ENCODE measurements at places on chromosomes 12 and 14. TPM values are rescaled to one million over a fixed set of nuclear protein-coding genes. Genes with fewer than 3 reads are reported as not detected.
A peak's percentile ranks its signal among the peaks of the same experiment; 100 is the strongest.

DNA sequence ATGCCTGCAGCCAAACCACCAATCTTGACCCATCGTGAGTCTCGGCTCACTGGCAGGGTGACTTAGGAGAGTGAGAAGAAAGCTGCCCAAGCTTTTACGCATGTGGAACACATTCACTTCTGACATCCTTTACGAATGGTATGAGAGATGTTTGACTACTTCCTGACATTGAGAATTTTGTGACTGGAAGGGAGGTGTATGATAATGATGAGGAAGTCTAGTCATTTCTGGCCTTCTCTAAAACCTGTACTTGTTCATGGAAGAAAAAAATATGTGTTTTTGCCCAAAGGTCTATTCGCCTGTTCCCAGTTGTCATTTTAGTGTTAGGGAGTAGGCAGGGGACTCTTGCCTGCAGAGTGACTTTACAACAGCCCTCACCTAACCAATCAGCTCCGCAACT is 227.2 kb upstream of the ATP2B1 start:
- DNase-seq = no peak

The CIDEB gene
- total RNA-seq = 2.4 TPM

The ASIC1 gene
- 35.0 TPM for total RNA-seq

DNA sequence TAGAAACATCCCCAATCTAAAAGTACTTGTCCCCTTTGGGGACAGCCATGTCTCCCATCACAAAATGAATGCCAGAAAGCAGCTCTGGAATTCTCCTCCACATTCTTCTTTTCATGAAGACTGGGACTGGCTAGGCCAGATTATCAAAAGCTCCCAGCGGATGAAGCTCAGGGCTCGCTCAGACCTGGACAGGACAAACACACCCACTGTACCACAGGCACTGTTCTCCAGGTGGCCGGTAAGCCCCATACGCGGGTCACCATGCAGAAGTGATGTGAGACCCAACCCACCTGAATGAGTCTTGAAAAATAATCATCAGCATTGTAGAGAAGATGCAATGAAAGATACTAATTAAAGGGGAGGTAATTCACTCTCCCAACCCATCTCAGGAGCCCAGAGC is 85.1 kb downstream of the GCH1 start:
- DNase-seq = no peak

DNA sequence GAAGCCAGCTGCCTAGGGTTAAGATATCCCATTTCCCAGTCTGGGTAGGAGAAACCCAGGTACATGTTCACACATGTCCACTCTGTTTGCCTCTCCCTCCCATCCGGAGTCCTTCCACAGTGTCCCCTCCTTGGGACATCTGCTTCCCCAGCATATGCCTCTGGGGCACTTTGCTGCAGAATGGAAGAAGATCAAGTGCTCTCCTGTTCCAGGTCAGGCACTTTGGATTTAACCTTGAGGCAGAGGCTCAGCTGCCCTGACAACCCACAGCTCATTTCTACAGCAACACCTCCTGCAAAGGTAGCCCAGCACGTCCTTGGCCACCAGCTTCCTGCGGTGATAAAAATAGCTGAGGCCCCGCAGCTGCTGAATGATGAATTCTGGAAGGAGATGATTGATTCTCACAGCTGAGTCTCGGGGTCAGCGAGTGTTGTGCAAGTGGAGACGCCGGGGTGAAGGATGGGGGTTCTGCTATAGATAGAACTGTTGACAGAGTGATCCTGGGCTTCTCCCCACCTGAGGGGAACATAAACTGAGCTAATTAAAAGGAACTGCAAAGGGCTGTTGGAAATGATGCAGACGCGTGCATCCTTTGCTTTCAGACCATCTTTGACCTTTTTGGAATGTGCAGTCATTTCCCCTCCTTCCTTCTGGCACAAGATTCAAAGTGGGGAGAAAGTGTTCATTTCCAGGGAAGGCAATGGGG is 145.0 kb downstream of the SLC38A6 start:
- no peak for DNase-seq

DNA sequence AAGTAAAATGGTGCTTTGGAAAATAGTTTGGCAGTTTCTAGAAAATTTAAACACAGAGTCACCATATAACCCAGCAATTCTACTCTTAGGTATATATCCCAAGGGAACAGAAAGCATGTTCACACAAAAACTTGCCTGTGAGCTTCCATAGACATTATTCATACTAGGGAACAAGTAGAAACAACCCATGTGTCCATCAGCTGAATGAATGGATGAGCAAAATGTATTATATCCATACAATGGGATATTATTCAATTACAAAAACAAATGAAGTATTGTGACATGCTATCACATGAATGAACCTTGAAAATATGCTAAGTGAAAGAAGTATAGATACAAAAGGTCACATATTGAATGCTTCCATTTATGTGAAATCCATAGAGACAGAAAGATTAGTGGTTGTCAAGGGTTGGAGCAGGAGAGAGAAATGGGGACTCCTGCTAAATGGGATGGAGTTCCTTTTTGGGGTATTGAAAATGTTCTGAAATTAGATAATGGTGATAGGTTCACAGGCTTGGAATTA is 7.9 kb downstream of the SLC10A1 start:
- no peak for DNase-seq

The ANAPC5 gene
- total RNA-seq = 175 TPM

DNA sequence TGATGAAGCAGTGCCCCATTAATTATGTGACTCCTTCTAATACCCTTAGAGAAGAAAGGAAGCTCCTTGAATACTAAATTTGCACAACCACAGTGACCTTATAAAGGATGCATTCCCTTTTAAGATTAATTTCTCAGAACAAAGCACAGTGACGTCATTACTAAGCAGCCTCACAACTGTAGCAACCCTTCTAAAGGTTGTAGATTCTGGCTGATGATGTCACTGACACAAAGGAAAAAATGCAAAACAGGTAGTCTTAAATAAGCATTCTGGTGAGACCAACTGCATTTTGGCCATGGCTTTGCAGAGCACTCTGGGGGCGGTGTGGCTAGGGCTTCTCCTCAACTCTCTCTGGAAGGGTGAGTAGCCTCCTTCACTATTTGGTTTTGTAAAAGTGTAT is 38.4 kb upstream of the OR4E1 start:
- DNase-seq = no peak

GRCh38 chr14:102684298-102684663 is 91.8 kb downstream of the RCOR1 start:
- no peak for DNase-seq

The P2RX2 gene
- total RNA-seq = not detected

The TSPAN9 gene
- 23.5 TPM for total RNA-seq

DNA sequence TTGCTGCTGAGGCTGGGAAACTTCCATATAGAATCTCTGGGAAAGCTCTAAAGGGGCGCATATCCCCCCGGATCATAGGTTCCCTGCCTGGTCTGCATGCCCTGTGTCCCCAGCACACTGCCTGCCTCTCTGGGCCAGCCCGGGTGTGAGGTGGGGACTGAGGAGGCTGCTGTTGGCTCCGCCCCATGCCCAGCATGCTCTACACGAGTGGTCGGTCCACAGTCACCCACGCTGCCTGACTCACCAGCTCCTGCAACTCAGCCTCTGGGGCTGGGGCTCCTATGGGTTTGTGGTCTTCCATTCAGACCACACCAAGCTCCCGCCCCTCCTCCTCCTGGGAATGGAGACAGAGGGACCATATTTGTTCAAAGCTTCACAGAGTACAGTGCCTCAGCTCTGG is 88.5 kb upstream of the ANO2 start:
- no peak for DNase-seq

DNA sequence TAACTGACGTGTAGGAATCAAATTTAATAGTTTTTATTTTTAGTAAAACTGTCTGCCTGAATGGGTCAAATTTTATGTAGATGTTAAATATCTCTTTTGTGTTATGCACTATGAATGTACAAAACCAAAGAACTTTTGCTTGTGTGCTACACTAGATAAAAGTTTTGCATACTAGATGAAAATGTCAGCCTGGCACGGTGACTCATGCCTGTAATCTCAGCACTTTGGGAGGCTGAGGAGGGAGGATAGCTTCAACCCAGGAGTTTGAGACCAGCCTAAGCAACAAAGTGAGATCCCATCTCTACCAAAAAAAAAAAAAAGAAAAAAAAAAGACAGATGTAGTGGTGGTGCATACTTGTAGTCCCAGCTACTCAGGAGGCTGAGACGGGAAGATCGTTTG is 11.1 kb downstream of the AEBP2 start:
- DNase-seq = no peak

The PLBD1 gene
- 2.1 TPM for total RNA-seq

DNA sequence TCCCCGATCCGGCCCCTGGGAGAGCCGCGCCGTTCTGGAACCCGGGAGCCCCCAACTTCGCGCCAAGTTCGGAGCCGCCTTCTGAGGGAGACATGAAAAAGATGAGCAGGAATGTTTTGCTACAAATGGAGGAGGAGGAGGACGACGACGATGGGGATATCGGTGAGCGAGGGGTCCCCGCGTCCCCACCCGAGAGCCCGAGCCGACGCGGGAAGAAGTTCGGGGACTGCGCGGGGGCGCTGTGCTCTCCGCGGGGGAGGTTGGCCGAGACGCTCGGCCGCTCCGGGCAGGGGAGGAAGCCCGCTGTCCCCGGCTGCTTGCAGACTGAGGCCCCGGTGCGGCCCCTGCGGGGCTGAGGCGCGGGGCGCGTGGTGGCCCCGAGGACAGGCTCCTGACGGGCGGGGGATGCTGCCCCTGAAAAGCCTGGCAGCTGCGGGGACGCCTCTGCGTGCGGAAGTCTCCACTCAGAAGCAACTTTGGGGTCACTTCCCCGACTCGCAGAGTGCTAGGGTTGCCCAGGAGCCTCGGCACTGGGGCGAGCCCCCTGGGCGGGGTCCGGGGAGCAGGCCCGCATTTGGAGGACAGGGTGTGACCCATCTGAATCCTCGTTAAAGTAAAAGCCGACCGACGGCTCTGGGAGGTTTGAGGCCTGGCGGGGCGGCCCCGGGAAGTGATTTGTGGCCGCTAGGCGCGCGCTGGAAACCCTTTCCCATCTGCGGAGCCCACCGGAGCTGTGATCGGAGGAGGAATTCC is 511 bp downstream of the ANO6 start:
- no peak for DNase-seq

DNA sequence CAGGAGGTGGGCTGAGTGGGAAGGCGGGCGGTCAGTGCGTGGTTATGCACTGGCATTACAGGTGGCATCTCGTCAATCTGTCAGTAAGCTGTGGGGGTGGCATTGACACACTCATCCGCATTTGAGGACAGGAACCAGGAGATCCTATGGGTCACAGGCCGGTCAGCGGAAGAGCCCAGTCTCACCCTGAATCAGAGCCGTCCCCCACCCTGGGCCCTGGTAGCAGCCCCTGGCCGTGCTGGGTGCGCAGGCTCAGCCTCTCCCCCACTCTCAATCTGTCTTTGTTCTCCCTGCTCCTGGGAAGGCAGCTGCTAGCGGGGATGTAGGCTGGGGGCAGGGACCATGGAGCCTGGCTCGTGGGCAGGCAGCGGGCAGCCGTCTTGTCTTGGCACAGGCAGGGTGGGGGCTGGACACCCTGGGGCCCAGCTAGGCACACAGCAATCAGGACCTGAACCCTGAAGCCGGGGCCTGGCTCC is 5.1 kb downstream of the INF2 start:
- DNase-seq = peak; percentile 34

GRCh38 chr12:128073937-128074336 is 193.0 kb upstream of the TMEM132C start:
- no peak for DNase-seq

The KLRB1 gene
- total RNA-seq = not detected

DNA sequence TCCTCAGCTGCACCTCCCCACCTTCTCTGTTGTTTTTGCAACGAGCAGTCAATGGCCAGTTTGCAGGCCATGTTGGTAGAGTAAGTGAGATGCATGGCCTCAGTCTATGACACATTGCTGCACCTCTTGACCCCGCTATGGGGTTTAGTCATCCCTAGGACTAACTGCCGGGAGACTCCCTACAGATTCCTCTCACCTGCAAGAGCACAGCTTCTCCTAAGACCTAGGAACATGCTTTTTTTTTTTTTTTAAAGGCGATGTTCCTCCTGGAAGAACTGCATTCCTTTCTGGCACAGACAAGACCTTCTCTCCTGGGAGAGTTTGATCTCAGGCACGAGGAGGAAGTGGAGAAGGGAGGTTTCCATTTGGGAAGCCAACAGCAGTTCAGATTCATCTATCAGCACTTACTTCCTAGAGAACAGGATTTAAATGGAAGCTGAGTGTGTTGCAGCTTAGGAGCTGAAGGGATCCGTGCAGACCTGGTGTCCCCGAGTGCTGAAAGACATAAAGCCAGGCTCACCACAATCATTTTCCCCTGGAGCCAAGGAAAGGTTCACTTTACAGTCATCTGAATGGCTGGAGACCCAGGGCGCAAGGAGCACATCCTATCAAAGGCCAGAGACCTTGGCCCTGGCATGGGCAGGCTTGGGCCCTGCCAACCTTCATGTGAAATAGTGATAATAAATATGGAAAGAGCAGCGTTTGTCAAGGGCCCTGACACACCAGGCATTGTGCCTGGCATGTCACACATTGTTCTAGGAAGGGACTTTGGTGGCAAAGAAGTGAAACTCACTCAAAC is 104.1 kb downstream of the LGMN start:
- no peak for DNase-seq

DNA sequence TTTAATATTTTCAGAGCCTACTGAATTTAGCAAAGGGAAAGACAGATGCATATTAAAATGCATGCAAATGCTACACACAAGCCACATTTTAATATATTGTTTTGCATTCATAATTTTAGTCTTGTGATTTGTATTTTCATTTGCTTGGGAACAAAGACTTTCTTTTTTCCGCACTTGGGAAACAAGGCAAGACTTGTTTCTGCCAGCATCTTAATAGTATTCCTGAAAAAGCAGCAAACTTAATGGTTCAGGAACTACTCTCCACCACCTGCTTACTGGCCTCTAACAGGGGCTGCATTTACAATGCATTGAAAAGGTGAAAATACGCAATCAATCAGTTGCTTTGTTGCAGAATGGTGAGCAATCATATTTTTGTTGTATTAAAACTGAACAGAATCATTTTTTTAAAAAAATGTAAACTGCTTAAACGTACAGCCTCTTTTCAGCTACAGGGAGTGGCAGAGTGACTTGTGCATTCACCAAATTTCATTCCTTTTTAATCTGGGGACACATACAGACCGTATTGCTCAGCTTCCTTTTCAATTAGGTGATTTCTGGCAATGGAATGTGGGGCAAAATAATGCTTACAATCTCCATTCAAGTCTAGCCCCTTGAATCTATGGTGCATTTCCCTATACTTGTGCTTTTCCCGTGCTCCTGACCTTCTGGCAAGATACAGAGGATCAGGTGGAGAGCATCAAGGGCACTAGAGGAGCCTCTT is 144.1 kb upstream of the BTG1 start:
- DNase-seq = no peak

The CFAP54 gene
- total RNA-seq = 7.4 TPM

Measured in dorsolateral prefrontal cortex (tissue), 122 donors.